ENCODE measurements at places on chromosomes 7 and 10. TPM values are rescaled to one million over a fixed set of nuclear protein-coding genes. Genes with fewer than 3 reads are reported as not detected.

Gene FAM25G
- total RNA-seq = not detected

Gene GDF2
- total RNA-seq = 0.14 TPM

Gene ADCY1
- 0.29 TPM for total RNA-seq

Gene HMX2
- not detected for total RNA-seq

Gene PTPRE
- 21.6 TPM for total RNA-seq

Gene CBLL1
- total RNA-seq = 35.0 TPM

Gene AFAP1L2
- total RNA-seq = 62.2 TPM

Gene GLCCI1
- total RNA-seq = 10.3 TPM

Gene TUBAL3
- total RNA-seq = not detected

Gene PDK4
- total RNA-seq = under 0.01 TPM

Gene DAGLB
- total RNA-seq = 15.3 TPM

Gene GRM3
- not detected for total RNA-seq

Gene ETV1
- total RNA-seq = 52.7 TPM

Gene SEMA3D
- total RNA-seq = 1.3 TPM

Gene GPC2
- total RNA-seq = 1.9 TPM

Gene CACNB2
- total RNA-seq = 0.14 TPM

Gene PHYHIPL
- total RNA-seq = not detected

Gene HABP2
- total RNA-seq = not detected

Gene MMP21
- not detected for total RNA-seq

Gene CYP26C1
- not detected for total RNA-seq
